ENCODE measurements at places on chromosomes 1 and 21.

DNA sequence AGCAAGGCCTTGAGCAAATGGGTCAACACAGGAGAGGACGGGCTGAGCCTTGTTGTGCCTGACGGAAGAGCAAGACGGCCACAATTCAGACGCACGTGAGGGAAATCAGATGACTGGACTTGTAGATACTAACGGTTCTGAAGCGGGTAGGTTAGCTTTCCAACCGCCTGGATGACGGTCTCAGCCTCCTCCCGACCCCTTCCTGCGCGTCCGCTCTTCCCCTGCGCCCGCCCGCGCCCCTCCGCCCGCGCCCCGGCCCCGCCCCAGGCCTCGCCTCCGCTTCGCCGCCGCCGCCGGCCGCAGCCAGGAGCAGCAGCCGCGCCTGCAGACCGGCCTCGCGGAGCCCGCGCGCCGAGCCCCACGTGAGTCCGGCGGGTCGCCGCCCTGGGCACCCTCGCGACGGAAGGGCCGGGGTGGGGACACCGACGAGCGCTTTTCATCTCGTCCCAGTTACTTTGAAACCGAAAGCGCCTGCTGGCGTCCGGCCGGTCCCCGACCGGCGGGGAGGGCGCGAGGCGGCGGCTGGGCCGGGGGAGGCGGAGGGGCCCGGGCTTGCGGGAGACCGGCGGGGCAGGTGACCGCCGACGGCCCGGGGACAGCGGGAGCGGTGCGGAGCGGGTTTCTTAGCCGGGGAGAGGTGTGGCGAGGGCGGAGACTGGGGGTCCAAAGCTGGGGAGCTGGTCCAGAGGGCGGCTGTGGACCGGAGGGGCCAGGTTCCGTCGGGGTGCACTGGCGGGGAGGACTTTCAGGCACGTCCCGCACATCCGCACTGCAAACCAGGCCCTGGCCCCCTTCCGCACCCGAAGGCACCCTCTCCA, at the start of gene TRAF5:
Gene TRAF5, plus strand, starts transcription at position 306 of the 818 bp plus-strand sequence. CDS start 26,407 bp downstream, outside the sequence.
- no peak for DNase-seq

DNA sequence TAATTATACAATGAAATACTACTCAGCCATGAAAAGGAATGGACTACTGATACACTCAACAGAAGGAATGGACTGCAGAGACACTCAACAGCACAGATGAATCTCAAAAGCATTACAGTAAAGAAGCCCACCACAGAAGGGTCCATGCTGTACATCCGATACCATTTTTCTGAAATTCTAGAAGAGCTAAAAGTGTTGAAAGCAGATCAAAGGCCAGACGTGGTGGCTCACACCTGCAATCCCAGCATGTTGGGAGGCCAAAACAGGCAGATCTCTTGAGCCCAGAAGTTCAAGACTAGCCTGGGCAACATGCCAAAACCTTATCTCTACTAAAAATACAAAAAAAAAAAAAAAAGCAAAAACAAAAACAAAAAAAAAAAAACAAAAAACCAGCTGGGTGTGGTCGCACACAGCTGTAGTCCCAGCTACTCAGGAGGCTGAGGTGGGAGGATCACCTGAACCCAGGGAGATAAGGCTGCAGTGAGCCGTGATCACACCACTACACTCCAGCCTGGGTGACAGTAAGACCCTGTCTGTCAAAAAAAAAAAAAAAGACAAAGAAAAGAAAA, 15.5 kb downstream of the PPP1R15B start:
- DNase-seq: no peak

DNA sequence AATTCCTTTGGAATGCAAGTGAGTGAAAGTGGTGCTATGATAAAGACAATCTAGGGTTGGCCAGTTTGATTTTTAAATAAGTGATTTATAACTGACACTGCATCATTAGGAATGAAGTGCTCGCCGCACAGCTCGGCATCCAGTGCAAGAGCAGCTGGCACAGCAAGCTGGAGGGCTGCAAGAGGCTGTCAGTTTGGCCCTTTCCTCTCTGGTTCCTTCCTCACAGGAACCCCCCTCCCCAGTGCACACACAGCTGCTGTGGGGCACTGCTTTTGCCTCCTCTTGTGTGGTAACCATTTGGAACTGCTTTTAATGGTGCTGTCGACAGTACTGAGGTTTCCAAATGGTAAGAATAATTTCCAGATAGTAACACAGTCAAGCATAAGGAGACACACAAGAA, 10.4 kb upstream of the BCAR3 start:
- DNase-seq: no peak

DNA sequence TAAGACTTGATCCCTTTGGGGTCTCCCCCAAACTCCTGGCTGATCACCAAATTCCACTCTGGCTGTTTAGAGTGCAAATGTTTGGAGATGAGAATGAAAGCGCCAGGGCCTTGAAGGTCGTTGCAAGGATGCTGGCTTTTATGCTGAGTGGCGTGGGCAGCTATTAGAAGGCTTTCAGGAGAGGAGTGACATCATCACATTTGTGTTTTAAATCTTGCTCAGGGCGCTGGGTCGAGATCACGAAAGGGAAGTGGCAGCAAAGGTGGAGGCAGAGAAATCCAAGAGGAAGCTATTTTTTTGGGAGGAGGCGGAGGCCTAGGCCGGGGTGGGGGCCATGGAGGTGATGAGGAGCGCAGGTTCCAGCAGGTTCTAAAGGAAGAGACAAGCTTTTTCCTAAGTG, 49.3 kb downstream of the PDE9A start:
- no peak for DNase-seq

DNA sequence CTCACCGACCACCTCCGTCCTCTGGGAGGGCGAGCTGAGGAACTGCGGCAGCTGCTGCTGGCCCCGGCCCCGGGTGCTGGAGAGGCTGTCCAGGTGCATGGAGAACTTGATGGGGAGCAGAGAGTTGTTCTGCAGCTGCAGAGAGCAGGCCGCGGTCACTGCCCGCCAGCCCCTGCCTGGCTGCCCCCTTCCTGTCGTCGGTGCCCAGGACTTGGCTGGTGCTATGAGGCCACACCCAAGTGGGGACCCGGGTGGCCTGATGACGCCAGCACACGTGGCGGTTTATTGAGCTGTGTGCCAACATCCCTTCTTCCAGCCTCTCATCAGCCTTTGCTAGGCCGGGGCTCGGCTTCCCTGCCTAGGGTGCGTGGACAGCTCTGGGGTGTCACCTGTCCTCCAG, 5.3 kb upstream of the TMEM52 start:
- no peak for DNase-seq

GRCh38 chr1:186208405-186209129, 166.5 kb downstream of the TPR start:
- DNase-seq: no peak

DNA sequence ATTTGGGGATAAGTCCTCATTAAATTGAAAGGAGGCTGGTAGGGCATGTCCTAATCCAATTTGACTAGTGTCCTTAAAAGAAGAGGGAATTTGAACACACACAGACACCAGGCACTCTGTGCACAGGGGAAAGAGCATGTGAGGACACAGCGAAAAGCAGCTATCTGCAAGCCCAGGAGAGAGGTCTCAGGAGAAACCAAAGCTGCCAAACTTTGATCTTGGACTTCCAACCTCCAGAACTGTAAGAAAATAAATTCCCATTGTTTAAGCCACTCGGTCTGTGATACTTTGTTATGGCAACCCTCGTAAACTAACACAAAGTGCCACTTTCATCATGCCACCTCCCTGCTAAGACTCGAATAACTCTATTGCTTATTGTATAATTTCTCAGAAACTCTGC, 13.8 kb downstream of the PLA2G4A start:
- no peak for DNase-seq

GRCh38 chr21:15486460-15487195, 243.2 kb upstream of the USP25 start:
- no peak for DNase-seq

- DNase-seq: peak; percentile 20
Measured at GRCh38 chr1:7781923-7782495, 2.1 kb upstream of the PER3 start.

Measured in AML-193 (cell line).